ENCODE measurements at places on chromosomes 2 and 18.

GRCh38 chr2:165635532-165635931, 158.5 kb downstream of the GALNT3 start:
- DNase-seq = no peak

GRCh38 chr18:36545821-36546427, 248.4 kb downstream of the FHOD3 start:
- DNase-seq = no peak

DNA sequence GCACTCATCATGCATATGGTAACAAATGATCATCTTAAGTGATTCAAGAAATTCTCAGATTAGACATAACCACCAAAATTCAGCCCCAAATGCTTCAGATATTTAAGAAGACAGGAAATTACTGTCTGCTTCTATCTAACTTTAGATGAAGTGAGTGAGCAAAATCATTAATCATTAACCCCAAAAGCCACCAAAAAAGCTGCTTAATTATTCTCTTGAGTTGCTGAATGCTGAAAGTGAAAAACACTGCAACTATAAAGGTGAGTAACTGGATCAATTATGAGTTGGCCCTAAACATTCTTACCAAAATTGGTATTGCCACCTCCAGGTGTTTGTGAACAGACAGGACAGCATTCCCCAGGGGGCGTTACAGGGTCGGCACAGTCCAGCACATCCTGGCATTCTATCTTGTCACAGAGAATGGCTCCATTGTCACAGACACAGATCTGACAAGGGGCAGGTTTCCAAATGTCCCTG, 69.6 kb downstream of the COL5A2 start:
- no peak for DNase-seq

DNA sequence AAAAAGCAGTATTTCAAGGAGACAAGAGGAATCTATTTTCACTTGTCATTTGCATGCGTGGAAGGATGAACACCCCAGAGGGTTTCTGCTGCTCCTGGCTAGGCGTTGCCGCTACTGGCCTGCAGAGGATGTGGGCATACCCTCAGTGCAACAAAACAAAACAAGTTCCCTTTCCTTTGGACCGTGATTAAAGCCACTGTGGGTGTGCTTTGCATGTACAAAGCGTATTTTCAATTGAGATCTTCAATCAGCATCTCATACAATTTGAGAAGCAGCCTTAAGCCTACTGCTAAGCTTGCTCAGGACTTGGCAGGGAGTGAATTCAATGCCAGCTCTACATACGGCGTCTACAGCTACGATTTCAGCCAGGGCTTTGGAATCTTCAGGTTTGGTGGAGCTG, 298.4 kb downstream of the LPIN1 start:
- DNase-seq = no peak

GRCh38 chr2:118442996-118443553, 354.8 kb downstream of the INSIG2 start:
- DNase-seq = no peak

GRCh38 chr2:62099523-62100175, 96.3 kb upstream of the B3GNT2 start:
- DNase-seq = no peak

DNA sequence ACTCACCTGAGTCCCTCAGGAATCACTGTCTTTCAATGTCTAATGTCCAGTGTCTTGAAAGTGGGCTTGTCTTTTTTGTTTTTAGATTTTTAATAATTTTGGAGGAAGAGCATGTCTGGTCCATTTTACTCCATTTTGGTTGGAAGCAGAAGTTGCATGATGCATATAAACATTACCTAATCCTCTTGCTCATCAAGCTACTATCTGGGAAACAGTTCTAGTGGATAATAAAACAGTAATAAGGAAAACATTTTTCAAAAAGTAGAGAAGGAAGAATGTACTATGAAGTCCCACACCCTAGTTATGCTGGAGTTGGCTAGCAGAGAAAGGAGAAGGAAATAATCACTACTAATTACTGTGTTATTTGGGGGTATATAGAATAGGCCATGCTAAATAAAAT, 263.7 kb downstream of the ETAA1 start:
- no peak for DNase-seq

DNA sequence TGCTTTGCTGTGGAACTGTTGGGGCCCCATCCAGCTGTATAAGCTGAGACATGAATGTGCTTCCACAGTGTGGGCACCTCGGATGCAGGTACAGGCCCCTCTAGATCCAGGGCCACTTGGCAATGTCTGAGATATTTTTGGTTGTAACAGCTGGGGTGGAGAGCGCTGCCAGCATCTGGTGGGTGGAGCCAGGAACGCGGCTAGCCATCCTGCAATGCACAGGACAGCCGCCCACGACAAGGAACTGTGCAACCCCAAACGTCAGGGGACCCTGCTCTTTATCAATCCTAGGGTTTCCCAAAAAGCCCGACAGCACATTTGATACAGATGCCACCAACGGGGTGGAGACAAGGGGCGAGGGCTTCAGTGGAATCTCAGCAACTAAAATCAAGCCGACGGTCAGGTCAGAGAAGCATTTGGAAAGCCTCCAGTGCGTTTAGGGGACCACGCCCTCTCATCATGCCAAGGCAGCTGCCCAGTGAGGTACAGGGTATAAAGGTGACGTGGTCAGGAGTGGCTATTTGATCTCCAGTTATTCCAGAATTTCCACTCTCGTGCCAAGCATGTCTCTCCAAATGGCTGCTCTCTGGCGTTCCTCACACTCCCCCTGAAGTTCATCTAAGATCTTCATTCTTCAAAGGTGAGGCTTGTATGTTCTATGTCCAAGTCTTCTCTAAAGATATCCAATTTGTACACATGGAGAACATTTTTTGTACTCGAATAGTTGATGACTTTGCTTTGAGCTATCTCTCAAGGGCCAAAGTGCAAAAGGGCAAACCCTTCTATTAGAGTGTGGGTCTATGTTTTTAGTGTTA, 55.7 kb downstream of the LRRFIP1 start:
- no peak for DNase-seq

DNA sequence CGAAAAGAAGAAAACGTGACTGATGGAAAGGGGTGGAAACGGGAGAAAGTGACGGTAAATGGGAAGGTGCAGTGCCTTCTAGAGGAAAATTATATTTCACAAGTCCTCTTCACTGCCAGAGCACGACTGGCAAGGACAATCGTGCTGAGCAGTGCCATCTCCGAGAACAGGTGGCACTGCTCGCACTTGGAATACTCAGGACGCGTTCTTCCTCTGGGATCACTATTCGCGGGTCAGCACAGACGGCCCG, 364 bp downstream of the STAT1 start:
- DNase-seq = no peak

DNA sequence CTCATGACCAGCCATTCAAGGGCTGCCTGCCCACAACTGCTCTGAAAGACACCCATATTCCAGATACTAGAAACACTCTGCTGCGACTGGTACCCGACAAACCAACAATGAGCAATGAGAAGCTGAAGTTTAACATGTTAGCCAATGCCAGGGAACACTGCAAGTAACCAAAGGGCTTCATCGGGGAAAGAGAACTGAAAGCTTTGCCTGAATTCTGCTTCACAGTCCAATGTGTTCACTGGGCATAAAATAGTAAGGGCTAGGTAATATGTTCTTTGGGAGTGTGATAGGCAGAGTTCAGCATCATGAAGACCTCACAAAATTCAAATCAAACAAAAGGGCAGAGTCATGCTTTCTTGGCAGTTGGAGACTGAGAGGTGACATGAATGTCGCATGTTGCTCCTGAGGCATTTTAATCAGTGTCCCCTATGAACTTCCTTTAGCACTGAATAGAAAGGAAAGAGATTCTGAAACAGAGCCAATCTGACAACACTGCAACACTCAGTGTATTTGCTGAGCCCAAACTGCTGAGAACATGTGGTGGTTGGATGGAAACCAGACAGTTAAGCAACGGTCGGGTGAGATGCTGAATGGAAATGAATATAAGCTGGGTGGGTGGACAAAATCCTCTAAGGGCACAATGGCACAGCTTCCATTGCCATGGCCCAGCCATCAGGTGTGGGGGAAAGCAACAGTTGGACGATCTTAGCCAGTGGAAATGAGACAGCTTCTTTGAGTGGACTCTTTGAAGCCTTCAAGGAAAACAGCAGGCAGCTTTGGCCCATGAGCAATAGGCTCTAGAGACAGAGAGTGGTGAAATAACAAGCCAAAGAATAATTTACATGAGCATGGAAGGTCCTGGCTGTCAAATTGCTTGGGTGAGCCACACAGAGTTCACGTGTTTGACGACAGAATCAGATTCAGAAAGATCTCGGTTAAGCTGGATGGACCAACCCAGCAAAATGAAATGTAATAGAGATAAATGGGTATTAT, 277.5 kb downstream of the AFF3 start:
- DNase-seq = no peak

DNA sequence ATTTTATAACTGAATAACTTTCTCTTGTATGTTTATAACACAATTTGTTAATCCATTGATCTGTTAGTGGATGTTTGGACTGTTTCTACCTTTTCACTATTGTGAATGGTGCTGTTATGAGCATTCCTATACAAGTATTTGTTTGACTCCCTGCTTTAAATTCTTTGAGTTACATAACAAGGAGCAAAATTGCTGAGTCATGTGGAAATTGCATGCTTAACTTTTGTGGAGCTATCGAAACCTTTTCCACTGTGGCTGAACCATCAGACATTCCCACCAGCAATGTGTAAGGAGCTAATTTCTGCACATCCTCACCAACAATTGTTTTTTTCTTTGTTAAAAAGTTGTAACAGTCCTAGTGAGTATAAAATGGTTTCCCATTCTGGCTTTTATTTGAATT, 415.5 kb downstream of the CBLN2 start:
- DNase-seq = no peak

GRCh38 chr18:2180586-2180985, 390.7 kb downstream of the METTL4 start:
- no peak for DNase-seq

DNA sequence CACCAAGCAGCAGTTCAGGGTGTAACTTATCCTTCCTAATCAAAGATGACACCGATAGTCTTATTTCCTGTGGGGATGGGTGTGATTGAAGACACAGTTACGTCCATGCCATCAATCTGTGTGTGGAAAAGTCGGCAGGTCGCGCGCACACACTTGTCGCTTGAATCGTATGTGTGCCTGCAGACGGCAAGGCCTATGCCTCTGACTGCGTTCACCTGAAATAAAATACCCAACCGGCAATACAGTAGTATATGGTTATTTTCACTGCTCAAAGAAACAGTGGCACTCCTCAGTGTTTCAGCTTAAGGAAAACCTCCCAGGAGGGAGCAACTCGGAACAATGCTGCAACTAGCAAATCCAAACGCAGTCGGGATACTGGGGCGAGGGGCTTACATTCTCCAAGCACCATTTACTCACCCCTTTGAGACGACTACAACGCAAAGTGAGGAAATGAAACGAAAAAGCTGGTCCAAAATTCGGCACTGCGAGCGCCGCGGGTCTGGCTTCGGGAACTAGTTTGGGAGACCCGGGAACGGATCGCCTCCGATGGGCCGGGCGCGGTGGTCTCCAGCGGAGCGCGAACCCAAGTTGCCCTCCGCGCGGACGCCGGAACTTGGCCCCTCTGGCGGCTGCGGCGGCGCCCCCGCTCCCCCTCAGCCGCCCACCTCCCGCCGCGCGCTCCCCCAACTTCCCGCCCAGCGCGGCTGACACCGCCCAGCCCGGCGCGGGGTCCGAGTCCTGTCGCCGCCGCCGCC, 675 bp downstream of the PRKD3 start:
- DNase-seq = no peak

DNA sequence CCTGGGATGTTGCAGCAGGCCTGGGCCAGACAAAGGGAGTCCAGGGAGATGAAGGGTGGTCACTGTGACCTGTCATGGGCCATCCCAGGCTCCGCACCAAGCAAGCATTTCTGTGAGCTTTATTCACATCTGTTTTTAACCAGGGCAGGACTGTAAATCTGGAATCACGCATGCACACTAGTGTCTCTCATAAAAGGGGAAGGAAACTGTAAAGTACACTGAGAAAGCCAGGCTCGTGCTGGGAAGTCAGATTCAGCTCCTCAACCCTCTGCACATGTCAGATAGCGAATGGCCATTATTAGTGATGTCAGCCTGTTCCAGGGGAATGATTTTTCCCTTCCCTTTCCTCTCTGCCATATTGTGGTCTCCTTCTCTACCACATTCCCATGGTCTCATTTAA, 818.6 kb upstream of the RAB6C start:
- no peak for DNase-seq

DNA sequence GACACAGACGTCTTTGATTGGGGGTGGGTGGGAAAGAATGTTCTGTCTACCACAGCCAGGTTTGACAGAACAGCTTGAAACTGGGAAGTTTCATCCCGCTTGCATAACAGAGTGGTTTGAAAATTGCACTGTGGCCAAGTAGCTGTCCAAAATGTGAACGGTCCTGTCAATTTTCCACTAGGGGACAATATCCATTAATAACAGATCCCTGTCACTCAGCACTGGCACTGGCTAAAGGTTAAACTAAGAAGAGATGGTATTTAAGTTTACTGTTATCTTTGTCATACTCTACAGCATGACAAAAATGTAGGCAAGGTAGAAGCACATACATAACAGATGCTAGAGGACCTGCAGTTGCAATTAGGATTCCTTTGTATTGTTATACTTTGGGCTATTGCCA, 55.6 kb upstream of the ACMSD start:
- DNase-seq = no peak

GRCh38 chr2:280650-281110, 7.2 kb downstream of the ALKAL2 start:
- no peak for DNase-seq
